ENCODE measurements at places on chromosomes 1 and 21.

DNA sequence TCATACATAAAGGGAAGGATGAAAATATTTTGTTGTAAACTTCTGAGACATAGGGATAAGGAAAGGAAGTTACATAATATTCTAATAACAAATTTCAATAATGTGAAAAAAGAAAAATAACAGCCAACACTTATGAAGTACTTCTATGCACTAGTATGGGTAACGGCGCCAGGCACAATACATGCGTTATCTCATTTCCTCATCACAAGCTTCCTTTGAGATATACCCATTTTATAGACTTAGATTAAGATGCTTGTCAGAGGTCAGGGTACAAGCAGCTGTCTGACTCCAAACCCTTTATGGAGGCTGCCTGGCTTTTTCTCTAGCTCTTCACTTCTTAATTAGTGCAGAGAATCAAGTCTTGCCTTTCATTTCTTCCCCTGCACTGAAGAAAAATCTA is 41.3 kb downstream of the TCP10L start:
- DNase-seq, result no peak

DNA sequence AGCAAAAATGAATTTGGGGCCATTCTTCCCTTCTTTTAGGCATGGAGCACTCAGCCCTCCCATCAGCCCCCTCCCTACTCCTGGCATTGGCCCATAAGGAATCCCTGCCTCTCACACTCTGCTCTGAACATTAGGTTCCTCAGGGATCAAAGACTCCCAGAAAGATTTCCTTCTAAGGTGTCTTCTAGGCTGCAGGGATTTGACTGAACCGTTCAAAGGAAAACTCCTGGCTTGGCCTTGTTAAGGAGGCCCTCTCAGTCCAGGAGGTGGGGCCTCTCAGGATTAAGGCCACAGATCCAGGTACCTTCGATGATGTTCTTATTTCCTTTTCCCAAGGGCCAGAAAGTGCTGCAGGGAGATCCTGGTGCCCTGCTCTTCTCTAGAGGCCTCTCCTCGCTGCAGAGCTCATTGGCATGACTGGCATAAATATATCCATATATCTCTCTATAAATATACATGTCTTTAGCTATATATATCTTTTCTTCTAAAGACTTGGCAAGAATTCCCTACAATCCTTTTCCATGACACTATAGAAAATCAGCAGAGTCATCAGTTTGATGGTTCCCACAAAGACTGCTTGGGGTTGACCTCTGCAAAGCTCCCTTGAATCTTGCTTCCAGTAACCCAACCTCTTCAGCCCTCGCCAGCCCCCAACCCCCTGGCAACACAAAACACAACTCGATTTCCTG is 59.1 kb downstream of the PLXNA2 start:
- no peak for DNase-seq

- no peak for DNase-seq
Observed at GRCh38 chr1:197470330-197470729, 202.3 kb downstream of the CRB1 start.

DNA sequence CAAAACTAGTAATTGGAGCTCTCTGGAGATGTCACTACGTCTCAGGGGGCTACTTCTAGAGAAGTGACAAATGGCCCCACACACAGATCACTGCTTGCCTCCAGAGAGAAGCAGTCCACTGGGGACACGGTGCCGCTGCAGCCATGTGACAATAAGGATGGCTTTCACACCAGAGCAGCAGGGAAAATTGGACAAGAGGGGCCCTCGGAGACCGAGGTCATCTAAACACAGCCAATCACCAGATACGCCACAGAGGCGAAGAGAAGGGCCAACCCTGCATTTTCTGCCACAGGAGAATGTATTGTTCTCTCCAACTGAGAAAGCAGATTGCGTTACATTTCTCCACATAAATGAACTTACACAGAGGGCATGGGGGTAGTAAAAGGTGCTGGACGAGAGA is 51.2 kb upstream of the TIAM1 start:
- DNase-seq, result no peak

DNA sequence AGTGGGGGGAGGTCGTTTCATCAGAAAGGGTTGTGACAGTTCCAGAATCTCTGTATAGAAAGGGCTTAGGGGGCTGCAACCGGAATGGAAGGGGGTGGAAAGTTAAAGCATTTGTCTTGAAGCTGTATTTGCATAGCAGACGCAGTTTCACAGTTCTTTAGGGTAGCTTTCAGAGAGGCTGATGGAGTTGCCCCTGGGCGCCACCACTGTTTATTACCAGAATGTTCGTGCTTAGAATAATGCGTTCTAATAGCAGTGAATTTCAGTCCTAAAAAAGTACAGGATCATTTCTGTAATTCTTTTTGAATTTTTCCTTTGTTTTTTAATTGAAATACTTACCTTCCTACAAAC is 1.3 kb downstream of the EXO1 start:
- DNase-seq, result no peak

DNA sequence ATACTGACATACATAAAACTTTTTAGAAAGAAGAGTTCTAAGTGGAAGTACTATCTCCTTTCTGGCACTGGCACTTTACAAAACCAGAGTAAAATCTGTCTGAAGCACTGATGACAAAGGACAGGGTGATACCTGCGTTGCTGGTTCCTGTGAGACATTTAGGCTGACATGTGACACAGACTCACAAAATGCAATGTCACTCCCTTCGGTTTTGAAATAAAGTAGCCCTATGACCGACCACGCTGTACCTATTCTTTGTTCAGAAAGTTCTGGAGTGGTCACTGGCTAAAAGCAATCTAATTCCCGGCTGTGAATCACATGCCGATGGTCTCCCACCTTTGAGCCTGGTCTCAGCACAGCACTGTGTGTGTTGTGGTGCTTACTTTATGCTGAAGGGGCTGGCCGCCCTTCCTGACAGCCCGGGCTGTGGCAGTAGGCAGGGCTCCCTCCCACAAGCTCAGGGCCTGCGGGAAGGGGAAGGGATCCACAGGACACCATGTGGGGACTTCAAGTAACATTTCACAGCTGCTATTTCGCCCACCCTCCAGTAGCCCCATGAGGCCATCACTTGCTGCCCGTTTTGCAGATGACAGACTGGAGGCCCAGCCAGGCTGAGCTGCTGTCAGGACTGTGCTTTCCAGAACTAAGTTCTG is 48.0 kb downstream of the MRPL37 start:
- no peak for DNase-seq

GRCh38 chr1:66300972-66301451 is 232.9 kb upstream of the SGIP1 start:
- peak; percentile 65 for DNase-seq

GRCh38 chr1:48115835-48116234 is 106.7 kb upstream of the SLC5A9 start:
- no peak for DNase-seq

- no peak for DNase-seq
Observed at GRCh38 chr1:212040629-212041412, 5.3 kb downstream of the DTL start.

DNA sequence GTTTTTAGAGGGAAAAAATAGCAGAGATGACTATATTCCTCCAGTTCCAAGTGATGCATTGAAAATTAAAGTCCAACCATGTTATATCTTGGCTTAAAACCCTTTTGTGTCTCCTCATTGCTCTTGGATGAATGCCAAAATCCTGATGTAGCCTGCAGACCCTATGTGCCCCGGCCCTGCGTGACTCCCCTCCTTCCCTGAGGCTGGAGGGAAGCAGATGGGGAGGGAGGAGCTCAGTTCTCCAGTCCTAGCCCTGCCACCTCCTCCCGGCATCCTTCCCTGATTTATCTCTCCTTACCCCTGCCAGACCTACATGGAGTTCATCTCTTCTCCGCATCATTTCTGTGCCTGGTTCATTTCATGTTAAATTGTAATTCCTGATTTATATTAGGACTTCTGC is 397.4 kb downstream of the PTPRU start:
- DNase-seq, result no peak

GRCh38 chr1:155051342-155051776 is 243 bp downstream of the ADAM15 start:
- no peak for DNase-seq

DNA sequence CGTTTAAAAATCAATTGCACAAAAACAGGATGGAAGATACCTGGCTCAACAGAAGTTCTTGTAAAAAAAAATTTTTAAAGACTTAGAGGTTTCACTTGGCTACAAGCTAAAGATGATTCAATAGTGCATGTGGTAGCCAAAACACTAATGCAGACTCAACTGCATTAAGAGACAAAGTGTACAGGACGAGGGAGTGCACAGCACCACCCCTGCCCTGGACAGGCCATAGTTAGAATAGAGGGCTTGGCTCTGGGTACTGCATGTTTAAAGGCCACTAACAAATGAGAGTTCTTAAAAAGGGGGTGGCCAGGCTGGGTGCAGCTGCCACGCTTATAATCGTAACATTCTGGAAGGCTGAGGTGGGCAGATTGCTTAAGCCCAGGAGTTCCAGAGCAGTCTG is 7.9 kb downstream of the ACKR1 start:
- DNase-seq, result no peak

GRCh38 chr1:25568834-25569596 is 25.6 kb downstream of the LDLRAP1 start:
- no peak for DNase-seq

DNA sequence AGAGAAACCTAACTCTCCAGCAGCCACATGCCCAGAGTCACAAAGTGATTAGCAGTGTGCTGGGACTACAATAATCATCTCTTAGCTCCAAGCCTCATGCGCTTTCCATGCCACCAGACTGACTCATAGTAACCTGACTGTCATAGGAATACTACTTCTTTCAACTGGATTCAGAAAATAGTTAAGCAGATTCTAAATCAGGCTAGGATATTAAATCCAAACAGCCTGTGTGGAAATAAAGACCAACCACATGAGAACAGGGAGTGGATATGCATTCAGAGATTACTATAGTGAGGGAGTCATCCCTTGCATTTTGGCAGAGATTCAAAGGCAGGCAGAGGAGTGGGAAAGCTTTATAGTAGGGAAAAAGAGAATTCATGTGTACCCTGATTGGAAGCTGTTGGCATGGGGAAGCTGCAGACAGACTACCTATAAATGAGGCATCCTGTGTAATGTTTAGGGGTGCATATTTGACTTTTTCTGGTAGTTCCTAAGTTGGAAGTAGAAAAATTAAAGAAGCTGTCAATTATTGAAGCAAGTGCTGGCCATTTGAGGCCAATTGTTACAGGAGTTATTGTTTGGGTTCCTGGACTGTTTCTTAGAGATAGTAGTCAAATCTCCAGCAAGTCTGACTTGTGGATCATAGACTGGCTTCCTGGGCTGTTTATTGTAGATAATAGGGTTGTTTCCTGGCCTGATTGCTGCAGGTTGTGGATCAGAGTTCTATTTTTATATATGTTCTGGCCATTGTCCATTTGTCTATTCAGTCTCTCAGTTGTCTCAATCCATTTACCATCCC is 31.7 kb upstream of the DNAH14 start:
- DNase-seq, result no peak

GRCh38 chr1:42529724-42530181 is 66.7 kb downstream of the CCDC30 start:
- DNase-seq, result peak; percentile 20

GRCh38 chr1:205569411-205570172 is 62.2 kb downstream of the ELK4 start:
- DNase-seq, result no peak

DNA sequence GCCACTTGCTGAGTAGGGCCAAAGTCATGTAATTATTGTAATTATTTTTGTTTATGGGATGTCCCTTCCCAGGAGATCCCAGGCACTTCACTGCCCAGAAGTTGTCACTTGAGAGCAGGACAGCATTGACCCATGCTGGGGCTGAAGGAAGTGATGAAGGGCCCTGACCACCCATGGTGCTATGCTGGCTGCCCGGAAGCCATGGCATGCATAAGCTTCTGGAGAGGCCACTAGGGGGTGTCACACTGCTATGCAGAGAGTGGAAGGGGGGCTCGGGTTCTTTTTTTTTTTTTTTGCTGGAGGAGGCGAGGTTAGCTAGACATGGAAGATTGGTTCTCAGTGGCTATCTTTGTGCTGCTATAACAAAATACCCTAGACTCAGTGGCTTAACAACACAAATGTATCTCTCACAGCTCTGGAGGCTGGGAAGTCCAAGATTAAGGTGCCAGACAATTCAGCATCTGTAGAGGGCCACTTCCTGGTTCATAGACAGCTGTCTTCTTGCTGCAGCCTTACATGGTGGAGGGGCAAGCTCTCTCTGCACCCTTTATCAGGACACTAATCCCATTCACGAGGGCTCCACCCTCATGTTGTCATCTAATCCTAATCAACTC is 84.9 kb downstream of the CNIH3 start:
- DNase-seq, result no peak

- no peak for DNase-seq
Observed at GRCh38 chr1:224920930-224921329, 8.5 kb upstream of the DNAH14 start.

- no peak for DNase-seq
Observed at GRCh38 chr1:200355801-200356200, 54.0 kb downstream of the ZNF281 start.

- no peak for DNase-seq
Observed at GRCh38 chr1:186306533-186306932, 68.5 kb downstream of the TPR start.

DNA sequence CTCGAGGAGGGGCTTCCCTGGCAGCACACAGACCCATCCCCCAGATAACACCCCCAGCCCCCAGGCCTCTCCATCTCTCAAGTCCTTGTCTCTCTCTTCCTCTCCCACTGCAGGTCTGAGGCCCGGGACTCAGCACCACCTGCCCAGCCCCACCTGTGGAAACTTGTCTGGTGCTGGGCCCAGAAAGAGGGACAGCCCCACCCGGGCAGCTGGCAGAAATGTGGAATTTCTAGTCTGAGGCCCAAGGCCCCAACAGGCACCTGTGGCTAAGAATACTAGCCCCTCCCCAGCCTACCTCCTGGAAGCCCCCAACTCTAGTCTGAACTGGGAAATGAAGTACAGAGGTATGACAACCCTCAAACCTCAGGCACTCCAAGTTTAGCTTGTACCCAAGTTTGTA is 15.4 kb downstream of the TTC39A start:
- no peak for DNase-seq

DNA sequence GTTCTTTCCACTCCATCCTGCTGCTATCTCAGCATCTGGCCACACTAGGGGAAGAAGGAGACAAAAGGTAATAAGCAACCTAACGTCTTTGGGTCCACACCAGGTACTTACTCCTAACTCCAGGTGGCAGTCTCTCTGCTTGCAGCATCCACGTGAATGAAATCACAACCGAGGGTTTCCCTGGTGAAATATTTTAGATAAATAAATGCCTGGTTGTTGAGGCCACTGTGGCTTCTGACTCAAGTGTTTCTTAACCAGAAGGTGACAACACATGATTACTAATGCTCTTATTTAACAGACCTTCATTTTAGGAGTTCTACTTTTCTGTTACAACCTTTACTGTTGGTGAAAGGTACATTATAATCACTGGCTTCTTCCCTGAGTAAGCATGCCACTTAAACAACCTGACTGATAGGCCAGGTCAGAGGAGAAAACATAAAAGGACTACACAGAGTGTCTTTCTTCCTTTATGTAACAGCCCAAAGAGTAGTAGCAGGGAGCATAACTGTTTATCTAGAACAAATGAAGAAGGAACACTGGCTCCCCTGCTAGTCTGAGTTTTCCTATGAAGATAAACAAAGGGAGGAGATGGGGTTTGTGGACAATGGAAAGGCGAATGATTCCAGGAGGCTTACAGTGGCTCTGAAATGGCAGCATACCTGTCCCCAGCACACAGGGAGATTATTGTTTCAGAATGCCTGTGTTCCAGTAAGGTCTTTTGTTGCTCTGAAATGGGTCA is 59.9 kb downstream of the SYT6 start:
- DNase-seq, result no peak

Measured in CD4-positive, alpha-beta T cell treated with Interleukin-10 for 1 hour (primary cell).